ENCODE measurements at places on chromosomes 2 and 18.
A peak's percentile ranks its signal among the peaks of the same experiment; 100 is the strongest.

DNA sequence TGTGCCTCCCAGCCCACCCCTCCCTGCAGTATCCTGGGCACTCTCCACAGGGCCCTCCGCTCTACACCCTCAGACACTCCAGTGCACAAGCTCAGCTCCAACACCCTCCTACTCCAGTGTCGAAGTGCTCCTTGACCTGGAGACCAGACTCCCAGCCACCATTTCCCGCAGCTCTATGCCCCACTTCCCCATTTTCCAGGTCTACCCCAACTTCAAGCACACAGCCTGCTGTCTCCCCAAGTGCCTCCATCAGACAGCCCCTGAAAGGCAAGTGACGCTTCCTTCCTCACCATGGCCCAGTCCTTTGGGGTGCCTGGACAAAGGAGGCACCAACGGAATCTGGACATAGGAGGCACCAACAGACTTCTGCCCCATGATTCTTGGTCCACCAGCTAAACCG, 7.2 kb downstream of the PASK start:
- DNase-seq: no peak

- DNase-seq: no peak
Measured at GRCh38 chr18:38475686-38476085, 910.1 kb upstream of the CELF4 start.

- DNase-seq: no peak
Measured at GRCh38 chr2:84963692-84964405, 7.1 kb upstream of the KCMF1 start.

GRCh38 chr2:107511970-107512789, 314.5 kb upstream of the RGPD4 start:
- no peak for DNase-seq

GRCh38 chr2:239112127-239112774, 264.4 kb downstream of the TWIST2 start:
- DNase-seq: no peak

DNA sequence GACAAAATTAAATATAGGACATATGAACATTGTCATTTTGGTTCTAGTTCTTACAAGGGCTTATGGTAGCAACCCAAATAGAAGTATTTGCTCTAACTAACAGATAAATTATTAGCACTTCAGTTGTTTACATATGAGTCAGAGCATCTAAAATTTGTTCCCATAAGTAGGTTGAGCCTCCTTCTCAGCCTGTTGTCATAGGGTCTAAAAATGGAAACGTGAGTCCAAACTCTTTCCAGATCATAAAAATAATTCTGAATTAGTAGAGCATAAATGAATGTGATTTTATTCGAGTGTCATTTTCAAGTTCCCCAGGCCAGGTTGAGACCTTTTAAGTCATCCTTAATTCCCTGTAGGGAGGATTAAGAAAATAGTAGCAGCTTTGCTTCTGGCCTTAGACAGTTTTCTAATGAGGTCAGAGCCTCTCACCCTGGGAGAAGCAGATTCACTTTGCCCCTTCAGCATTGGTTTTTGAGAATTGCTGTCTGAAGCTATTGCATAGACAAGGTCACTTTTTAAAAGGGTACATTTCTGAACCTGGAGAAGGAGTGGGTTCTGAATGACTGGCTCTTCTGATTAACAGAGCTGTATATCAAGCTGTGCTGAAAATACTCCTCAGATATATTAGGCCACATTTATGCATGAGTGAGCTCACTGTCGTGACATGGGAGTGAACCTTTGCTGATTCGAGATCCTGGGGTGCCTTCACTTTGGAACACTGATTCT, 164.3 kb downstream of the NEDD4L start:
- no peak for DNase-seq

- peak; percentile 25 for DNase-seq
Measured at GRCh38 chr18:58525517-58525916, 103.4 kb downstream of the ALPK2 start.

GRCh38 chr2:99297994-99298393, 3.0 kb downstream of the LYG1 start:
- no peak for DNase-seq

GRCh38 chr2:166179201-166179600, 51.4 kb upstream of the SCN1A start:
- no peak for DNase-seq

DNA sequence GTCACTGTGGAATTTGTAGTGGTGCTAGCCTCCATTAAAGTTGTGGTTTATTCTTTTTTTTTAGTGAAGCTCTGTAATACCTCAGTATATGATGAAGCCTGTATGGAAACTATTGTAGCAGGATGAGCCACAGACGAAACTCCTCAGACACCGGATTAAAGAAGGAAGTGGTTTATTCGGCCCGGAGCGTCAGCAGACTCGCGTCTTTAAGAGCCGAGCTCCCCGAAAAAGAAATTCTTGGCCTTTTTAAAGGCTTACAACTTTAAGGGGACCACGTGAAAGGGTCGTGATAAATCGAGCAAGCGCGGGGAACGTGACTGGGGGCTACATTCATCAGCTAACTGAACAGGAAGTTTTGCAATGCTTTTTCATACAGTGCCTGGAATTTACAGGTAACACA, 8.1 kb upstream of the CCL20 start:
- DNase-seq: no peak

GRCh38 chr2:237128845-237129592, 43.3 kb downstream of the COPS8 start:
- DNase-seq: no peak

DNA sequence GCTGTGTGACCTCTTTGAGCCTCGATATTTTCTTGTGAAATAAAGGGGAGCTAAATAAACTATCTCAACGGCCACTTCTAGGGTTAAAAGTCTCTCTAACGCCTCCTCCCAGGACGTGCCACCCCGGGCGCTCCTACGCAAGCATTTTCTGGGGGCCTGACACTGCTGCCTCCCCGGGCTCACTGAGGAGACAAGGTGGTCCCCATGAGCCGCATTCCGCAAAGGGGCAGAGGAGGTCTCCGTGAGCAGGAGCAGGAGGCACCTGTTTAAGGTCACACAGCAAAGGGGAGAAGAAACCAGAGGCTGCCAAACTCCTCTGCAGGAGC, 913 bp upstream of the WNT10A start:
- no peak for DNase-seq

- DNase-seq: no peak
Measured at GRCh38 chr2:125224830-125225229, 1199.7 kb downstream of the CNTNAP5 start.

- DNase-seq: no peak
Measured at GRCh38 chr2:108588070-108588668, 53.9 kb downstream of the LIMS1 start.

DNA sequence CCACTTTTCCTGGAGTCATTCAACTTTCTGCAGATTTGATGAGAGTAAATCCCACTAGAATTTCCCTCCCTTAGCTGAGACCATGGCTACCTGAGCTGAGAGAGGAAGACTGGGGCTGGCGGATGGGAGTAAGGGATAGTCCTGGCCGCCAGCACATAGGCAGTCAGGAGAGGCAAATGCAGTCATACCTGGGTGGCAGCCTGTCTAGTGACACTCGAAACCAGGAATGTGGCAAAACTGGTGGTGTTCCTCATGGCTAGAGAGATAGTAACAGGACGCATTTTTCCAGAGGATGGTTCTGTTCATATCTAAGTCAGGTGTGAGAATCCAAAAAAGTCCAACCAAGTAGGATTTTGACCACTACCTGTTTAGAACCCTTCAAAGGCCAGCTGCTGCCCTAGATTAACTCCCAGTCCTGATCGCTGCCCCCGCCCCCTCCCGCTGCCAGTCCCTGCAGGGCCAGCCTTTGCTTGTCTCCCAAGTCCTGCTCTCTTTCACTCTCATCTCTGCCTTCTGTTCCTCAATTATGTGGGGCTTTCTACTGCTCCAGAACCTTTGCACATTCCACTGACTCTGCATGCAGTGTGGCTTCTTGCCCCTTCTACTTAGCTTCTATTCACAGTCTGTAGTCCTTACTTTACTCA, 17.4 kb upstream of the SCG2 start:
- no peak for DNase-seq

DNA sequence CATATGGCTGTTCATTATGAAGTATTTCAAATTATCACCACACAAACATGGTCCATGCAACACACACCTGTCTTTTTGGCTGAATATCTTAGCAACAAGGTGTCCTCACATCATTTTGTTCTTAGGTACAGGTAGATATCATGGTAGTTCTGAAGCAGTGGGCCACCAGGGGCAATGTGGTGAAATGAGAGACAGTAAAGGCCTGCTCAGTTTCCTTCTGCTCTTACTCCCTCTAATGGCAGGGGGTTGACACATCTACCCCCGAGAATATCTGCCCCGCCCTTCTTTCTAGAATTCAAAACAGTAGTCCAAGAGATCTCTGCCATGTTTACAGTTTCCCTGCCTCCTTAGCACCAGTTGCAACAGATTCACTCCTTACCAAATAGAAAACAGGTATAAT, 147.0 kb upstream of the KLHL14 start:
- no peak for DNase-seq

- no peak for DNase-seq
Measured at GRCh38 chr18:62512996-62513395, 9.8 kb upstream of the ZCCHC2 start.

DNA sequence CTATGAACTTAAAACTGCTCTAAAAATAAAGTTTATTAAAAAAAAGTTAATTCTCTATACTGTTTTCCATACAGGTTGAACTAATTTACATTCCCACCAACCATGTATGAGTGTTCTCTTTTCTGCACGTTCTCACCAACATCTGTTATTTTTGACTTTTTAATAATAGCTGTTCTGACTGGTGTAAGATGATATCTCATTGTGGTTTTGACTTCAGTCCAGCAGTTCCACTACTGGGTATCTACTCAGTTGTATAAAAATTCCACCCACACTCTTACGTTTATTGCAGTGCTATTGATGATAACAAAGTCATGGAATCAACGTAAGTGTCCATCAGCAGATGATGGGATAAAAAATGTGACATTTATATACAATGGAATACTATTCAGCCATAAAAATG, 33.7 kb downstream of the SPAG16 start:
- DNase-seq: no peak

DNA sequence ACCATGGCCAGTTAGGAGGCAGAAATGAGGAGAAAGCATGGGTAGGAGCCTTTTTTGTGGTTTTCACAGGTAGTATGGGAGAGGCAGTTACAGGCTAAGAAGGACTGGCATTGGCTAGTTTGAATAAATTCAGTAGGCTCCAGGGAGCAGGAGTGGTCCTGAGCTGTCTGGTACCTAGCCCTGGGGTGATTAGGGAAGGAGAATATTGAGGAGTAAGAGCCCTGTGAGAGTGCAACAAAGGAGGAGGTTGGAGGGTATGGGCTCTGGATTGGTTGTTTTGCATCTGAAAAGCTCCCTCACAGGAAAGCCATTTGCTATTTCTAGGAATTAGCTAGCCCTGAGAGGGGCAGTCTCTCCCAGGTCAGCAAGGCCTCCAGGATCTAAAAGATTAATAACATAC, 13.3 kb upstream of the TCF7L1 start:
- DNase-seq: no peak

DNA sequence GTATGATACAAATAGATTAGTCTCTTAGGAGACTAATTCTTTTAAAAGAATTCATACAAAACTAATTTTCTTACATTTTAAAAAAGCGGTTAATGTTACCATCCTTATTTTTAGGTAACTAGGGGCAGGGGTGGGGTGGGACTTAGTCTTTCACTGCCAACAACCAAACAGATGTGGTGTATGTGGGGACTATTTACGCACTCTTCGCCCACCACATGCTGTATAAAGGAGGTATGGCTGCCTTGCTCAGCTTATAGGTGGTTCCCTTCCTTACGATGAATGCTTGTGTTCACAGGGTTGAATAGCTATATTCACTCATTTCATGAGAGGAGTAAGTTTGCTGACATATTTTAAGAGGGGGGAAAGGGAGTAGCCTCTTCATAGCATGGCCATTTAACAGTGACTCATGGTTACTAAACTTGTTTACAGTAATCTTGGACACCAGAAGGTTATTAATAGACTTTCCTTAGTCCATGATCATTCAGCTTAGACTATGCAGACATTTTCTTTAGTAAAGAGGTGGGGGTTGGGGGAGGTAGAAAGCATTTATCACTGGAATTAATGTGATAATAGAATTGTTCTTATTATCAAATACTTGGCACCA, 61.8 kb downstream of the CAB39 start:
- peak; percentile 59 for DNase-seq

DNA sequence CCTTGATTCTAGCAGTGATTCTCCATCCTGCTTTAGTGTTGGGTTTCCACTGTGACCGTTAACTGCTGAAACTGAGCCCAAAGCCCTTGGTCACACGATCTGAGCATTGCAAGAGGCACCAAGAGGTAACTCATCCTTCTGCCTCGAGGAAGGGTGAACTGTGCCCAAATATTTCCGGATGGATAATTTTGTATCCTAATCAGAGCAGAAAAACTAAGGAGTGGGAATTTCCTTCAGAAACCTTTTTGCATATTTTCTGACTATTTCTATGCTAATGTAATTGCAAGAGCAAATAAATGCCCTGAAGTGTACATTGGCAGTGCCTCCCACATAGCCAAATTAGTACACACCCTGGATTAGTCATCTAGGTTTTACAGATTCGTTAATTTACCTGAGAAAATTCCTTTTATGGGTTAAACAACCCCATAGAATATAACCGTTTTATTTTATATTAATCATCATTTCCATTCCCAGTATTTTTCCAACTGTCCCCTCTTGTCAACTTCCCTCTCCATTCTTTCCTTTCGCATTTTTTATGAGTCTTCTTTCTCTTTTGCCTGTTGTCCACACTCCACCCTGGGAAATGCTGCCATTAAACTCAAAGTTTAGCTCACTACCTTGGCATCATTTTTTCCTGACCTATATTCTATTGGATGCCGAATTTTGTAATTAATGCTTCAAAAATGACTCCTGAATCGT, 31.7 kb upstream of the COBLL1 start:
- no peak for DNase-seq

Measured in AG09309 (cell line).